ENCODE measurements at places on chromosomes 11 and 22.

- peak; percentile 14 for DNase-seq
Observed at GRCh38 chr11:17208257-17208999, 642 bp upstream of the PIK3C2A start.

DNA sequence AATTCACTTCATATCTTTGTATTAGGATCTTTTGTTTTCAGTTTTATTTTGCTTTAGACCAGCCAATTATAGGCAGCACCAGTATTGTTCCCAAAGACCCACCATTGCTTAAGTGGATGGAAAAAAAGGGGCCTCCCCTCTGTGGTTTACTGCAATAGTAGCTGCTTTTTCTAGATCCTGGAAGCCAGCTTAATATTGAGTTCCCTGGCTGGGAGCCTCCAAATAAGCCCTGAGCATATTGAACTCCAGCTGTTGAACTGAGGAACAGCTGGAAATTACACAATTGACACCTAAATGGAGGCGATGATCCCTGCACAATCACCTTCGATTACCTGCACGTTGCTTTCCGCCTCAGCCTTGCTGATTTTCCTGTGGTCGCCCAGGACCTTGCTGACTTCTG is 576.0 kb downstream of the SOX6 start:
- no peak for DNase-seq

DNA sequence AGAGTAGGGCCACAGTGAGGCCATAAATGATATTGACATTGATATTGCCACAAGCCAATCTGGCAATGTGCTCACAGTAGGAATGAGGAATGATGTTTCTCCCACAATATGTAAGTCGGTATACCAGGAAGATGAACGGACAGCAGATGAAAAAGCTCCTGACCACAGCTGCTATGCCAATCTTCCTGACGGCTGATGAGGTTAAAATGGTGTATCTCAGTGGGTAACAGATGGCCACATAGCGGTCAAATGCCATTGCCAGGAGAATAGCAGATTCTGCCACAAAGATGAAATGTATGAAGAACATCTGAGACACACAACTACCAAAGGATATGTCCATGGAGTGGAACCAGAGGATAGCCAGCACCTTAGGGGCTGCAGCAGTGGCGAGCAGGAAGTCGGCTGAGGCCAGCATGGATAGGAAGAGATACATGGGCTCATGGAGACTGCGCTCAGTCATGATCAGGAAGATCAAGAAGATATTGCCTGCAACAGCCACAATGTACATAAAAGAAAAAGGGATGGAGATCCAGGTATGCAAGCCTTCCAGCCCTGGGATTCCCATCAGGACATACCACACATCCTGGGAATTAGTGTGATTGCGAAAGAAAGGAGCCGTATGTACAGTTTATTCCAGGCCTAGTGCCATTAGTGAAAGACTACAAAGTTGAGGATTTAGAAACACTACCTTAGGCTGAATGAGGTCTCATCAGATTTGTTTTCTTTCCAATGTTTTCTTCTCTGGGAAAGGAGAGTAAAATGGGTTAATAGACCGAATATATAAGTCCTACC is 22.2 kb downstream of the OR51V1 start:
- no peak for DNase-seq

DNA sequence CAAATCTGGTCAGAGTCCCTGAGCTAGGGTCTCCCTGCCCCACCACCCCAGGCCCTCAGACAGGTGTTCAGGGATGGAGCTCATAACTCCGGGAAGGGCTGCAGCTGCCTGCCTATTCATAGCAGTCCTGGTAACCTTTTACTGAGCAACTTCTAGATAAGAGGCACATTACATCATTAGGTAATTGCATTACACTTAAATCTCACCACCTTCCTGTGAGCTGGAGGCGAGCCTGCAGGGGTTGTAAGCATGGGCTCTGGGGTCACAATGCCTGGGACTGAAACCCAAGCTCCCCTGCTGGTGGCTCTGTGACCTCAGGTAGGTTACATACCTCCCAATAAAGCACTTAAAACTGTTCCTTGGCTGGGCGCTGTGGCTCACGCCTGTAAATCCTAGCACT is 22.5 kb downstream of the TP53I11 start:
- DNase-seq = no peak

DNA sequence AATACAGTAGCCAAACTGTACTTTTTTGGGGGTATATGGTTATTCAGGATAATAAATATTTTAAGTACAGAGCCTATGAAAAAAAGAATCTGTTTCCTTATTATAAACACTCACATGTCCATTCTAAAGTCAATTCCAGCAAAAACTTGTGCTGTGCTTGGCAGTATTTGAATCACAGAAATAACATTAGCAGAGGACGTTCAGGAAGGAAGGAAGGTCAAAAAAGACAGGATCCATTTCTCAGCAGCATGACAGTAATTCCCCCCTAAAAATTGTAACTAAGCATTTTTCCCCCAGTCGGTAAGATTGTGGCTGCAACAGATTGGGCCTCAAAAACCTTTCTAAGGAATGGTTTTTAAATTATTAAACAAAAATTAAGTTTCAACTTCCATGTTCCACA is 124.8 kb downstream of the ATG16L2 start:
- DNase-seq = no peak

GRCh38 chr22:23565305-23565914 is 14.7 kb downstream of the IGLL1 start:
- DNase-seq = no peak

DNA sequence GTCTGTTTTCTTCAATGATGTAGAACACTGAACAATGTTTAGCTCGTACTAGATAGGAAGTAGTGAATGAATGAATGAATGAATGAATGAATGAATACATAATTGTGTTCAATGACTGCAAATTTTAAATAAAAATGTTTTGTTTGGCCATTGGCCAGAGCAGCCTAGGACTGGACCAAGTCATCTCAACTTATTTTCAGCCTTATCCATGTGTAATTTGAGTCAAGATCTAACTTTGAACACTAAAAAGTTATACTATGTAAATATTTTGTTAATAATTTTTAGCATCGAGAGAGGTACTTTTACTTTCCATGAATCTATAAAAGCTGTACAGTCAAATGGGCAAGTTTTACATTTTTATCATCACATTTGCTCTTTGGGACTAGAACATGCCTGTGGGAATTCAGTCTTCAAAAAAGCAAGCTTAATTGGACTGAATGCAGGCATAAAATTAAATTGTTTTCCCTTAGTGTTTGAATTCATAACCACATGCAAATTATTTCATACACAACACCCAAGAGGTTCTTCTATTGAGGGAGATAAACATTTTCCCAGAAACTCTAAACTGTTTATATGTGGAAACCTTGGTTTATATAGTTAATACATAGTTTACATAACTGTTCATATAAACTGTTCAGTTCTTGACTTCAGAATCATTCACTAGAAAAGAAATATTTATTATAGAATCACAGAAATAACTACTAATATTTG is 222.1 kb upstream of the ANO3 start:
- DNase-seq = no peak

GRCh38 chr11:18785411-18785810 is 6.2 kb downstream of the PTPN5 start:
- DNase-seq = no peak

GRCh38 chr11:98545544-98546175 is 475.1 kb upstream of the CNTN5 start:
- DNase-seq = no peak

- no peak for DNase-seq
Observed at GRCh38 chr11:95536047-95536690, 253.4 kb downstream of the FAM76B start.

- DNase-seq = no peak
Observed at GRCh38 chr11:45906965-45907611, at the start of gene FREY1. FREY1 (minus strand) TSS chr11:45907271; CDS start chr11:45907245, 26 bp downstream.

GRCh38 chr22:40665312-40665711 is 14.0 kb upstream of the MCHR1 start:
- no peak for DNase-seq

GRCh38 chr11:84819128-84819527 is 808.0 kb downstream of the DLG2 start:
- DNase-seq = no peak

- DNase-seq = no peak
Observed at GRCh38 chr22:49975543-49976389, 15.2 kb downstream of the PIM3 start.
